COLO829 (cell line): ENCODE measurements at places on chromosomes 5 and 9.

DNA sequence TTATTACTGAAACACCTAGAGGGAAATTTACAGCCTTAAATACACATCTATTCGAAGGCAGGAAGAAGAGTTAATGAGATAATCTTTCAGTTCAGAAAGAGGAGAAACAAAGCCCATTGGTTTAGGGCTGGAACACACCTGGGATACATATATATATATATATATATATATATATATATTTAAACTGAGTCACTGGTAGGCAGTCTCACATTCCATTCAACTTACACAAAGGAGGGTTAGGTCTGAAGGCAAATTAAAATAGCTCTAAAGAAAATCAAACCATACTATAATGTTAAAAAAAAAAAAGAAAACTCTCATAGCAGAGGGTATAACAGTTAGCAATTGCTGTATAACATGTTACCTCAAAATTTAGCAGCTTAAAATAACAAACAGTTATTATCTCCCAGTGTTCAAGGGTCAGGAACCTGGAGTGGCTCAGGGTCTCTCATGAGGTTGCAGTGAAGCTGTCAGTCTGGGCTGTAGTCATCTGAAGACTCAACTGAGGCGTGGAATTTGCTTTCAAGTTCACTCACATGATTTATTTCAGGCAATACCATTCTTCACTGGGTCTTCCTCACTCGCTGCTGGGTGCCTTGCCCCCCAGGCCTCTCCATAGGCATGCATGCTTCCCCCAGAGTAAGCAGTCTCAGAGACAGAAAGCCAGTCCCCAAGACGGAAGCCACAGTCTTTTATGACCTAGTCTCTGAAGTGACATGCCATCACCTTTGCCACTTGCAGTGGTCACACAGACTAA lies 332.8 kb downstream of the NSG2 start:
- DNase-seq, result no peak

- no peak for DNase-seq
Observed at GRCh38 chr9:26133537-26133936, 455.3 kb upstream of the TUSC1 start.

GRCh38 chr5:99187611-99188010 lies 258.8 kb upstream of the CHD1 start:
- no peak for DNase-seq

DNA sequence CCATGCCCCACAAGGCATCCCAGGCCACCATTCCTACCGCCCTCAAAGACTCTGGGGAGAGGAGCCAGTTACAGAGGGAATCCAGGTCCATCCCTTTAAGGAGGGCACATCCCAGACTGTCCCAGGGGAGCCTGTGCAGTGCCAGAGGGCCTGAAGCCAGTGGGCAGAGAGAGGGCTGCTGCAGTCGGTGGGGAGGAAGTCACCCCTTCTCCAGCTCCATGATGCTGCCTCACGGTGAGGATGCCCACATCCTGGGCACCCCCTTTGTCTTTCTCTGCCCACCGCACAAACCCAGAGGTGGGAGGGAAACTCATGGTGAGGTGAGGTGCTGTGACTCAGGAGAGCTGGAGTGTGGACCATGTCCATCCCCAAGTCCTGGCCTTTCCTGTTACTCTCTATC lies 26.2 kb upstream of the ANKRD33B start:
- no peak for DNase-seq

DNA sequence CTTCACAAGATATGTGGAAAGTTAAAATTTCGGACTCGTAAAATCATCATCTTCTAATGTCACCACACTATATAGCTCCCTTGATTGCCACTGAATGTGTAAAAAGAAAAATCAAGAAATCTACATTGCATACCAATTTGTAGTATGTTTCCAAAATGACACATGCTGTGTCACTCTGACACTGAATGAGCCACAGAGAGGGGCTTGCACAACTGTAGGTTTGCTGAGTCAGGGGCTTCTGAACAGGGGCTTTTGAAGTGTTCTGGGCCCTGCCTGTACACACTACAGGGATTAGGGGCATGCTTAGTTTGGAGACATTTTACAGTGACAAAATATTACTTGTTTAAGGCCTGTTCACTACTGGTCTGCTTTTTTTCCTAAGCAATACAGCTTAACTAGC lies 234.4 kb upstream of the GRAMD2B start:
- DNase-seq, result no peak

GRCh38 chr9:31536471-31536870 lies 848.0 kb upstream of the ACO1 start:
- DNase-seq, result no peak

DNA sequence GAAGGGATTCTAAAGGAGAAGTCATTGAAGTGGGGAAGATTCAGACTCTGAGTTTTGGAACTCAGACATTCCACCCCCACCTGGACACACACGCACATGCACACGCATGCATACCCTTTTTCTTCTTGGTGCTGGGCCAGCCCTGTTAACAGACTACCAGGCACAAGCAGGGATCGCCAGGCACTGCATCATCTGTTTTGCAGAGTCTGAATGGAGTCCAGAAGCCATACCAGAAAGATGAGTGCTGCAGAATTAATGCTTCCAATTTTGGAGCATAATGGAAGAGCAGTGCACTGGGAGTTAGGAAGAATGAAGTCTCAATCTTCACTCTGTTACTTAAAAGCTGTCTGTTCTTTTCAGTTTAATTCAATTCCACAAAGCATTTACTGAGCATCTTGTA lies 95.5 kb downstream of the PDE8B start:
- DNase-seq, result no peak

DNA sequence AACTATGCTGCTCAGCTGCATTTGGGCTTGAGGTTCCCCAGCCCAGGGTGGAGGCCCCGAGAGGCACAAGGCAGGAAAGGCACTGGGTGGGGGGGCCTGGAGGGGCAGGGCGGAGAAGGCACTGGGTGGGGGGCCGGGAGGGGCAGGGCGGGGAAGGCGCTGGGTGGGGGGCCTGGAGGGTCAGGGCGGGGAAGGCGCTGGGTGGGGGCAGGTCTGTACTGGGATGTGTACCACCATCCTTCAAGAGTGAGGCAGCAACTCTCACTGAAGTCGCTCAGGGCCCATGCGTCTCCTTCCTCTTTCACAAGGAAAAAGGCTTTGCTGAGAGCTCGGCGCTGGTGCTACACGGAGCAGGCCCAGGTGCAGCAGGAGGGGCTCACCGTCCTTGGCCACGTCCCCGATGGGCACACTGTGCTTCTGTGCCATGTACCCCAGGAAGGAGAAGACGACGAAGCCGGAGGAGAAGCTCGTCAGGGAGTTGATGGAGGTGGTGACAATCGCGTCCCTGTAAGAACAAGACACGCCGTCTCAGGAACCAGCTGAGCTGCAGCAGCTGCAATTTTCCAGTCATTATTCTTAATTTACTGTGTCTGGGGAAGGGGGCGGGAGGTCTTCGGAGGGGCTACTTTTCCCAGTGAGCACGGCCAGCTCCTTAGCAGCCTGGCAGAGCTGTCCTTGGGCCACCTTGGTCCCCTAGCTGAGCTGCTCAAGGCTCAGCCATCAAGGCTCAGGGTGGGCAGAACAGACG lies 30.8 kb downstream of the SLC6A3 start:
- DNase-seq, result no peak

DNA sequence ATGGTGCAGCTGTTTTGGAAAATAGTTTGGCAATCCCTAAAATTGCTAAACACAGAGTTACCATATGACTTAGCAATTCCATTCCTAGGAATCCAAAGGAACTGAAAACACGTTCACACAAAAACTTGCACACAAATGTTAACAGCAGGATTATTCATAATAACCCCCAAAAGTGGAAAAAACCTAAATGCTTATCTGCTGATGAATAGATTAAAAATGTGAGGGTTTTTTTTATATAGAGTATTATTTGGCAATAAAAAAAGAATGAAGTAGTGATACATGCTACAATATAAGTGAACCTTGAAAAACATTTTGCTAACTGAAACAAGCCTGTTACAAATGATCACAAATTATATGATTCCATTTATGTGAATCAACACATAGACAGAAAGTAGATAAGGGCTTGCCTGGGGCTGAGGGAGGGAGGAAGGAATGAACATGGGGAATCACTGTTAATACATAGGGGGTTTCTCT lies 45.1 kb upstream of the TRIO start:
- DNase-seq, result no peak

DNA sequence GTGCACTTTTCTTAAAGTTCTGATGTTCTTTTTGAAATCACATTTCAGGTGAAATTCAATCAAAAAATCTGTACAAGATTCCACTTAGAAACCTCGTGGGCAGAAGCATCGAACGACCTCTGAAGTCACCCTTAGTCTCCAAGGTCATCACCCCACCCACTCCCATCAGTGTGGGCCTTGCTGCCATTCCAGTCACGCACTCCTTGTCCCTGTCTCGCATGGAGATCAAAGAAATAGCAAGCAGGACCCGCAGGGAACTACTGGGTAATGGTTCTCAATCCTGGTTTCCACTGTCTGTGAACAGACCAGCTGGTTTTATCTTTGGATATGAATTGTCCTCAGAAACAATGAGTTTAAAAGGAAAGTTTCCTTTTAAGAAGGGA lies 8.1 kb upstream of the SLC2A8 start:
- peak; percentile 17 for DNase-seq

- no peak for DNase-seq
Observed at GRCh38 chr9:130128251-130128650, 44.0 kb upstream of the NCS1 start.

DNA sequence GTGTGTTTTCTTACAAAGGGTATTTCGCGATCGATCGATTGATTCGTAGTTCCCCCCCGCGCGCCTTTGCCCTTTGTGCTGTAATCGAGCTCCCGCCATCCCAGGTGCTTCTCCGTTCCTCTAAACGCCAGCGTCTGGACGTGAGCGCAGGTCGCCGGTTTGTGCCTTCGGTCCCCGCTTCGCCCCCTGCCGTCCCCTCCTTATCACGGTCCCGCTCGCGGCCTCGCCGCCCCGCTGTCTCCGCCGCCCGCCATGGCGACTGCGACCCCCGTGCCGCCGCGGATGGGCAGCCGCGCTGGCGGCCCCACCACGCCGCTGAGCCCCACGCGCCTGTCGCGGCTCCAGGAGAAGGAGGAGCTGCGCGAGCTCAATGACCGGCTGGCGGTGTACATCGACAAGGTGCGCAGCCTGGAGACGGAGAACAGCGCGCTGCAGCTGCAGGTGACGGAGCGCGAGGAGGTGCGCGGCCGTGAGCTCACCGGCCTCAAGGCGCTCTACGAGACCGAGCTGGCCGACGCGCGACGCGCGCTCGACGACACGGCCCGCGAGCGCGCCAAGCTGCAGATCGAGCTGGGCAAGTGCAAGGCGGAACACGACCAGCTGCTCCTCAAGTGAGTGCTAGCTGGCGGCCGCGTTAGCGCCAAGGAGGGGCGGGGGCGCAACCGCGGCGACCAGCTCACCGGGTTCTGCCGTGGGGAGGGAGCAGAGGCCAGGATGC lies 480 bp downstream of the LMNB1 start:
- DNase-seq, result no peak

- DNase-seq, result no peak
Observed at GRCh38 chr5:154267516-154267915, 77.0 kb downstream of the GALNT10 start.

DNA sequence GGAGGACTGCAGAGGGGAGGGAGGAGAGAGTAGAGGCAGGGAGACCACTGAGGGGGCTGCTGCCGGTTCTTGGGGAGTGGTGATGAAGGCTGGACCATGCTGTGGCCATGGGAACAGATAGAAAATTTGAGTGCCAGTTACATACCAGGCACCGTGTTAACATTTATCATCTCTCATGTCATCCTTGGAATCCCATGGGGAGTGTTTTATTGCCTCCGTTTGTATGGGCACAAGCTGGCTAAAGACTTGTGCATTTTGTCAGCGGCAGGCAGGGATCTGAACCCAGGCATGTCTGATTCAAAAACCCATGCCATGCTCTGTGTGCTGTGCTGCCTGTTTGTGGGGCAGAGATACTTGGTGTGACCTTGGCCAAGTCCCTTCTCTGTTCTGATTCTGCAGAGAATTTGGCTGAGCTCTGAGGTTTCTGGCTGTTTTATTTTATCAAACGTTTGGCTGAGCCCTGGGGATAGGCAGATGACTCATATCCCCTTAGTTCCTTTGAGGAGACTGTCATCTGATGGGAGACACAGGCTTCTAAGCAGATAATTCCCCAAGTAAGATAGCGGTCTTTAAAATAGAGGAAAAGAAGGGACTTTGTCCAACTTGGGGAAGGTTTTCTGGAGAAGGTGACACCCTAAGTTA lies 22.2 kb downstream of the COL27A1 start:
- peak; percentile 92 for DNase-seq

GRCh38 chr5:130871346-130872086 lies 293.5 kb downstream of the HINT1 start:
- peak; percentile 14 for DNase-seq

- no peak for DNase-seq
Observed at GRCh38 chr5:55230086-55230629, 3.0 kb upstream of the MCIDAS start.

DNA sequence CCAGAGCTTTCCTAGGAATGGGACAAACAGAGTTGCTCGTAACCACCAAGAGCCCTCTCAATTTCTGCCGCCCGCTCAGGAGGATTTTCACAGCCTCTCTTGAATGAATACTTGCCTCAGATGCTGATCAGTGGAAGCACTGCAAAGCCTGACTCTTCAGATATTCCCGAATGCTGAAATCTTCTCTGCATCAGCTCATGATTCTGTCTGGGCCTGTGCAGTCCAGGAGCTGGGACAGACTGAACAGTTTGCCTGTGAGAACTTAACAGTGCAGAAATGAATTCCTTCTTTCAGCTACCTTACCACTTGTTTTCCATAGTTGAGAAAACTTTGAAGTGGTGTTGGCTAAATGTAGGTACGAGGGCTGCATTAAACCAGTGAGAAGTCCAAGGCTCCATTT lies 17.1 kb downstream of the ZNF462 start:
- no peak for DNase-seq

GRCh38 chr5:135012951-135013391 lies 21.1 kb downstream of the PITX1 start:
- DNase-seq, result no peak

DNA sequence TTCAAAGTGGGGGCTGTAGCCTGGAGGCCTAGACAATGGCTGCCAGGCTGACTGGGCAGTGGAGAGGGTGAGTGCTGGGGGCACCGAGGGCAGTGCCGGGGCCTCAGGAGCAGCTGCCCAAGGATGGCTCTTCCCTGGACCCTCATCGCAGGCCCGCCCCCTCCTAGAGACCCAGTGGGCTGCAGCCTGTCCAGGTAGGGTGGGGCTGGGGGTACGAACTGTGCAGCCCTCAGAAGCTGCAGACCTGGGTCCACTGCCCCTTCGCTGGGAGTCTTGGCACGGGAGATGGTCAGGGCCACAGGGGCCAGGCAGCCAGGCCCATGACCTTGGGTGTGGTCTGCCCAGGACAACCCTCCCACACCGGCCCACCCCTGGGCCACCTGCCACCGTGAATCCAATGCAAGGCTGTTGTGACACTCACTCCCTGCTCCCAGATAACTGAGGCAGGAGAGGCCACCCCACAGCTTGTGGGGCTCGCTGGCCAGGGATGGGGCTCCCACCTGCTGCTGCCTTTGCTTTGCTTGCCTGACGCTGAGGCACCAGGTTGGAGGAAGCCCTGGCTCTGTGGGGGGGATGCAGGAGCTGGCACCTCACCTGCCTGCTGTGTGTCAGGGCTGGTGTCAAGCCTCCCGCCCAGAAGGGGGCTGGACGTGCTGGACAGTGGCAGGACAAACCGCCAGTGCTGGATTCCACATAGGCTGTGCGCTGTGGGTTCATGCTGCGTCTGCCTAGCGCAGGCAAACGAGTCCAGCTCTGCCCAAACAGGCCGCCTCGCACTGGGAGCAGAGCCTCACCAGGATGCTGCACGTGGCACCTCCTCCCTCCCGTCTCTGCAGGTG lies 23.1 kb upstream of the SLC9A3 start:
- DNase-seq, result no peak
